ENCODE measurements at places on chromosomes 3 and 15.

GRCh38 chr3:4834403-4834866, 144.8 kb upstream of the BHLHE40 start:
- DNase-seq: no peak

DNA sequence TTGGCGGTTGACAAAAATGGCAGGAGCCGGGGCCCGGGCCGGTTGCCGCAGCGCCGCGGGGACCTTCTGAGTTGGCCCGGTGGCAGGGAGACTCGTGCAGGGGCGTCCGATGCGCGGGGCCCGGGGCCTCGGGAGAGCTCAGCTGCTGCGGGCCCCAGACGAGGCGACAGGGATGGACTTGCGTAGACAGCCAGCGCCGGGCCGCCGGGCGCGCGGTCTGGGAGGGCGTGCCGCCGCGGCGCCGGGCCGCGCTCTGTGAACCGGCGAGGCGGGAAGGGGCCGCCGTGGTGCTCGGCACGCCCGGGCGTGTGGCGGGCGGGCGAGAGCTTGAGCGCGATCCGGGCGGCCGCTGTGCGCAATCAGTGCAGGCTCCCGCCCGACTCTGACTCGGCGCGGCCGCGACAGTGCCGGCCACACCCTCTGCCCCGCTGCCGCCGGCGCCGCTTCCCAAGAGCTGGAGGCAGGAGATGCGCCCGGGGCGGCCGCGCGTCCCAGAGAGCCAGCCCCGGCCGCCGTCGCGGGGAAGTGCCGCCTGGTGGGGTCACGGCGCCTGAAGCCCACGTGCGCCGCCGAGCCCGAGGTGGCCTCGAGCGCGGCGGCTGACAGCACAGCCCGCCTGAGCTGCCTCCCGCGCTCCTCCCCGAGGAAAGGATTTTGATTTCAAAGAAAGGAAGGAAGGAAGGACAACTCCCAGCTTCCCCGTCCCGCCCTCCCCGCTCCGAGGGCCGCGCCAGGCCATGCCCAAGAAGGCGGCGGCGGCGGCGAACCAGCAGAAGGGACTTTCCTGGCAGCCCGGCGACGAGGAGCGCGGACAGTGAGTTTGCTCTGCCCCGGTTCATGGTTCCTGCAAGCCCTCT, 657 bp downstream of the TLNRD1 start:
- peak; percentile 63 for DNase-seq

DNA sequence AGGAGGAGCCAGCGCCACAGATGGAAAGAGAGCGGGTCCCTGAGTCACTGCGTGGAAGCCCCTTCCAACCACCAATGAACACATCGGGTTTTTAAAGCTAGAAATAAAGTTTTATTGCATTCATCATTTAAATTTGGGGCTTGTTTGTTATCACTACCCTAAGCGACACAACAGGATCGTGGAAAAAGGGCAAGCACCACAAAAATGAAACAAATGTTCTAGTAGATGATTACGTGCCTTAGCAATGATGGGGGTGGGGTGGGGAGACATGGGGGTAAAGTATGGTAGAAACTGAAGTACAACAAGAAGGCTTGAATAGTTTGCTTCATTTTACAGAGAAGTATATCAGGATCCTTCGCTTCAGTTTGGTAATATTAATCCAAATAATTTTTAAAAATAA, 221.6 kb upstream of the ATP10A start:
- no peak for DNase-seq

DNA sequence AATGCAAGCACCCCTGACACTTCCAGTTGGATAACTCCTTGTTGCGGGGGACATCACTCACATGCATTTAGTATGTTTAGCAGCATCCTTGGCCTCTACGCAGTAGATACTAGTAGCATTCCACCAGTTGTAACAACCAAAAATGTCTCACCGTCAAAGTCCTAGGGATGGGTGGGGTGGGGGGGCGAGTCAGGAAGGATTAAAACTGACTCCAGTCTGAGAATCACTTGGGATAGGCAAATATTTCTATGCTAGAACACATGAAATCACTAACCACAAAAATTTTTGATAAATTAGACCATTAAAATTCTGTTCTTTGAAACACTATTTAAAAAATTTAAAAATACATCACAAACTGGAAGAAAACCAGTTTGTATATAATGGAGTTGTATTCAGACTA, 18.0 kb downstream of the ICE2 start:
- DNase-seq: no peak

DNA sequence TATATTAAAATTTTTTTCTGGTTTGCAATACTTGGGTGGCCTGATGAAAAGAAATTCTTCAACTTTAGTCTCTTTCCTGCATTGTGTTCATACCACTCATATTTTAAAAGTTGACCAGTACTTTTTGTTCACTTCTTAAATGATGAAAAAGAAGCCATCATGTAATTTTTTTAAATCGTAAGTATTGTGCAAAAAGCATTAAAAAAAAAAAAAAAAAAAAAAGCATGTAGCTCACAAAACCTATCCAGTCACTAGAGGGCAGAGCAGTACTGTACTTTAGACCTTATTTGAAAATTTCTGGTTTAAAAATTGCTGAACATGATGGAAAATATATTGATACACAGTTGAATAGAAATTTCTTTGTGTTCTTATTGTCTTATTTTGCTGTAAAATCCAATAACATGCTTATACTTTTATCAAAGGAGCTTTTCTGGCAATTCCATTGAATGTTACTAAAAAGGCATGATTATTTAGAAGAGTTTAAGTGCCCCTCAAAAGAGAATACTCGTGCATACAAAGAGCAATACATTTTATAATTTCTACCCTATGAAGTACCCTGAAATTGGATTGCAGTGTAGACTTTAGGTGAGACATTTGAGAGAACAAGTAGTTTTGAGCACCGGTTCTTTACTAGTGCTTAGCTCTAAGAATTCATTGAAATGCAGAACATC, 137.7 kb downstream of the BBX start:
- DNase-seq: no peak

- DNase-seq: no peak
These were observed 2.1 kb downstream of the TRIM69 start for GRCh38 chr15:44738340-44738984.

DNA sequence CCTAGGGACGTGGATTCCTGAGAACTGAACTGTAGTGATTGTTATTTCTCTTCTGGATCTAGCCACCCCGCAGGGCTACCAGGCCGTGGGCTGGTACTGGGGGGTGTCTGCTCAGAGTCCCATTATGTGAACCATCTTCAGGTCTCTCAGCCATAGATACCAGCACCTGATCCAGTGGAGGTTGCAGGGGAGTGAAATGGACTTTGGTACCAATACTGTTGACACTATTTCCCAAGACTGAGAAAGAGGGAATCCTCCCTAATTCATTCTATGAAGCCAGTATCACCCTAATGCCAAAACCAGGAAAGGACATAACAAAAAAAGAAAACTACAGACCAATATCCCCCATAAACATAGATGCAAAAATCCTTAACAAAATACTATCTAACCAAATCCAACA, 237.0 kb upstream of the AGTR1 start:
- no peak for DNase-seq

- no peak for DNase-seq
These were observed 20.6 kb downstream of the ABHD2 start for GRCh38 chr15:89108835-89109234.

- no peak for DNase-seq
These were observed 40.9 kb downstream of the IRAK2 start for GRCh38 chr3:10205451-10206165.

DNA sequence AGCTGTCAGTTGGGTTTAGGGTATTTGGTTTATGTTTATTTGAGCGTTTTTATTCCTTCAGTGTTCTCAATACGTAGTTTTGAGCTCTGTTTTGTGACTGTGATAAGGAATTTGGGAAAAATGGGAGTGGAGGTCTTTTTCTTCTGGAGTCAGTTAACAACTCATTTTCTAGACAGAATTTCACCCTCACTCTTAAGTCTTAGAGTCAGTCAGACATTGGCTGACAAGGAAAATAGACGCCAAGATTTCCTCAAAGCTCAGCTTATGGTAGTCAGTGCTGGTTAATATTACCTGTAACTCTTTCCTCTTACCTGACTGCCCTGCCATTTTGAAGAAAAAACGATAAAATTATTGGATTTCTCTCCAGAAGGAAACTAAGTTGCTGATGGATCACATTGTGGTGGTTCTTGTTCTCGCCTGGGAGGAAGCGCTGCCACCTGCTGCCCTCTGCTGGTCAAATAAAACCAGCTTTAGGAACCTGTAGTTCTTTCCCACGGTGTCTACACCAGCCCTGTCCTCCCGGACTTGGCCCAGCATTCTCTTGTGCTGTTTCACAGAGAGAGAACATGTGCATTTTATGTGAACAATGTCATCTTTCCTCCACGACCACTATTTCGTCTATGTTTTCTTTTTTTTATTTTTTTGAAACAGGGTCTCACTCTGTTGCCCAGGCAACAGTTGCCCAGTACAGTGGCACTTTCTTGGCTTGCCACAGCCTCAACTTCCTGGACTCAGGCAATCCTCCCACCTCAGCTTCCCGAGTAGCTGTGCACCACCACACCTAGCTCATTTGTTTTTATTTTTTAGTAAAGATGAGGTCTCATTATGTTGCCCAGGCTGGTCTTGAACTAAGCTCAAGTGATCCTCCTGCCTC, 41.4 kb upstream of the UMPS start:
- DNase-seq: peak; percentile 83

DNA sequence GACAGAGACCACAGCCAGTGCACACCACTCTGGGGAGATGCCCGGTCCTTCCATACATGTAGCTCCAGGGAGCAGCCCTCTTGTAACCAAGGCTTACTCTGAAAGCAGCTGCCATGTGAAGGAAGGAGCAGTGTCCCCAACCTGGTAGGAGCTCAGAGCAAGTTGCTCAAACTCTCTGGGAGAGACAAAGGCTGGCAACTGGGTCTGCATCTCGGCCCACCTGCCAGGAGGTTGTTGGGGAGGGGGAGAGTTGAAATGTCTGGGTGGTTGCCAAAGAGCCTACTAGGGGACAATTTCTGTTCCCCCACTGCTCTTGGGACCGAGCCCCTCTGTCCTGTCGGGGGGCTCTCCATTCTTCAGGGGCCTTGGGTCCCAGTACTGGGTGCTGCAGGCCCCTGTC, 309.9 kb downstream of the TLE3 start:
- no peak for DNase-seq

All from WTC11 (cell line).